T-helper 1 cell (primary cell): ENCODE measurements at places on chromosomes 12 and 14.

DNA sequence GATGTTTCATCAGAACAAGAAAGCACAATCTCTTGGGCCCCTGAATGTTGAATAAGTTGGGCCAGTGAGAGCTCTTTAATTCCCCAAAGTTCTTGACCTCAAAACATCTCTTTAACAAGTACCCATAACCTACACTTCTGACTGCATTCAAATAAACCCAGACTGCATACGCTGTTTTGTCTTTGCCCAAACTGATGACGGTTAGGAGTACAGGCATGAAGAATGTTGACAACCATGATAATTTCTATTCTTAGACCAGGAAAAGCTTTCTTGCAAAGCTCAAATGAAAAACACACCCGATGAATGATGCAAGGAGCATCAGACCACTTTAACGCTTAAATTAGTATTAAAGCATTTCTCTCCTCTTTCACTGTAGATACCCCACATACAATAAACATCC, 11.7 kb upstream of the RAB3IP start:
- DNase-seq = no peak

- DNase-seq = no peak
Observed at GRCh38 chr12:121124402-121125109, 8.1 kb upstream of the P2RX7 start.

GRCh38 chr14:68546839-68547238, 246.0 kb downstream of the ZFP36L1 start:
- DNase-seq = no peak

- DNase-seq = no peak
Observed at GRCh38 chr12:39588348-39588747, 31.3 kb downstream of the ABCD2 start.

GRCh38 chr12:118548887-118549509, 172.6 kb downstream of the SUDS3 start:
- no peak for DNase-seq

- DNase-seq = no peak
Observed at GRCh38 chr14:24237463-24237955, 4.8 kb downstream of the GMPR2 start.

- no peak for DNase-seq
Observed at GRCh38 chr14:87784386-87784785, 208.6 kb downstream of the GALC start.

- DNase-seq = no peak
Observed at GRCh38 chr14:55752580-55753390, 172.8 kb downstream of the KTN1 start.

DNA sequence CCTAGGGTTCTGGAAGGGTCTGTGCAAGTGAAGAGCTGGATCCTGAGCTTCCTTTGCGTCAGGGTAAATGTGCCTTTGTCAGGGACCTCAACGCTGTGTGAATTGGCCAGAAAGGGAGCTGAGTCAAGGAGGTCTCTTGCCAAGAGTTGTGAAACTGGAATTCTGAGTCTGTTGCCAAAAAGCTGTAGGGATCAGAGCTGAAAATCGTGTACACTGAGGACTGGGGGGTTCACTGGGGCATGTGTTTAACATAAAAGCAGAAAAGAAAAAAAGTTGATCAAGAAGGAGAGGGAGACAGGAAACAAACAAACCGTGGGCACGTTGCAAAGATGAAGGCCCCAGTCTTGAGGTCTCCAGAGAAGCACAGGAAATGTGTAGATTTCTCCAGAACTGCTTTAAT, 1081.5 kb downstream of the VRK1 start:
- no peak for DNase-seq

GRCh38 chr14:19873178-19873577, 1.8 kb upstream of the OR4K2 start:
- no peak for DNase-seq

- DNase-seq = no peak
Observed at GRCh38 chr12:66944365-66944764, 265.5 kb upstream of the GRIP1 start.

DNA sequence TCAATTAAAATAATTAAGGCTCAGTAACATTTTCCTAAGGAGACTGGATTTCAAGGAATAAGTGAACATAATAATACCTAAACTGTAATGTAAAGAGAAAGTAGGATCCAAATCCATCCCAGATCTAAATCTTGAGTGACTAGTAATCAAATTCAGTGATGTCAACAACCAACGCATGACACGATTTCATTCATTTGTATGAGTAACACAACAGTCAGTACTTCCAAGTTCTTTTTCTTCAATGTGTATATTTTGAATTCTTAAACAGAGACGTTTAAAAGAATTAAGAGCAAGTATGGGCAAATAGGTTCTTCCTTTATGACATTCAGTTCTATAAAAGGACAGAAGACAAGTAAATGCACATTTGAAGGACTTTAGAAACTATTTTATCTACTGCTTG, 104.3 kb upstream of the CNTN1 start:
- DNase-seq = no peak

GRCh38 chr14:94278731-94279130, 14.3 kb downstream of the SERPINA10 start:
- DNase-seq = no peak

- DNase-seq = no peak
Observed at GRCh38 chr12:46489951-46490388, 117.4 kb upstream of the SLC38A2 start.

DNA sequence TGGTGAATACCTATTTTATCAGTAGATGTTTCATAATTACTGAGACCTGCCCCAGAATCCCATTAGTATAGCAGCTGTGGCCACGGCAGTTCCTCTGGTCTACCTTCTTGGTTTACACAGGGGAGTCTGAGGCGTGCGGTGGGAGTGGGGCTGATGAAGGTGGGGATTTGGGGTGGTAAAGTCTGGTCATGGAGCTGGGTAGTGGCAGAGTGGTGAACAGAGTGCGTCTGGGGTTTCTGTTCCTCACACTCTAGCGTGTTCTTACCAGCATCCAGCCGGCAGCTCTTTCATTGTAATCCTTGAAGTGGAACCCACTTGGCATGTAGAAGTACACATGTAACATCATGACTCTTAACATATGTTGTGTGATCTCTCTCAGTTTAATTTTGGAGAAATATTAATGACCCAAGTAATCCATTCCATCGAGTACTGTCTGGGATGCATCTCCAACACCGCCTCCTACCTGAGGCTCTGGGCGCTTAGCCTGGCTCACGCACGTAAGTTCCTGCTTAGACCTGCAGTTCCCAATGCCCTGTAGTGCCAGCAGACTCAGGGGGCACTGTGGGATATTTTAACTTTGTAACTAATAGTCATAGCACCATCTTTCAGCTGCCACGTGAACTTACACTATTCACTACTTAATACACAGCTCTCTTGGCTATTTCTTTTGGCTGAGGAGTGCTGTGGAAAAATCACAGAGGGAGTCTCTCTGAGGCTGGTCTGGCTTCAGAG, 7.9 kb upstream of the DNAH10 start:
- no peak for DNase-seq

GRCh38 chr12:83827193-83827592, 1085.4 kb downstream of the SLC6A15 start:
- no peak for DNase-seq

DNA sequence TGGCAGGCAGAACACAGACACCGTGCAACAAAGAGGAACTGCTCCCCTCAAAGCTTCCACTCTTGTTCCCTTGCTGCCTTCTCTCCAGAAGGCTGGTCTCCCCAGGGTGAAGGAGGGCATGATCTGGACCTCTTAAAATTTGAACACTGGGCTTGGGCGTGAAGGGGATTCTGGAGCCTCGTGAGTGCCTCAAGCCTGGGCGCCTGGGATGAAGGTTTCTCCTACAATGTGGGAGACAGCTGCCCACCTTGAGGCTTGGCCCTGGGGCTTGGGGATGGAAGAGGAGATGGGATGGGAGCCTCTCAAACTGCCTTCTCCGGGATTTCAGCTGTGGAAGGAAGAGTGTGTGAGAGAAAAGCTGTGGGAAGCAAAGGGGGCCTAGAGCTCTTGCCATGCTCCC, 7.8 kb upstream of the RIN3 start:
- no peak for DNase-seq

- DNase-seq = no peak
Observed at GRCh38 chr12:57223191-57224165, 6.0 kb upstream of the SHMT2 start.

DNA sequence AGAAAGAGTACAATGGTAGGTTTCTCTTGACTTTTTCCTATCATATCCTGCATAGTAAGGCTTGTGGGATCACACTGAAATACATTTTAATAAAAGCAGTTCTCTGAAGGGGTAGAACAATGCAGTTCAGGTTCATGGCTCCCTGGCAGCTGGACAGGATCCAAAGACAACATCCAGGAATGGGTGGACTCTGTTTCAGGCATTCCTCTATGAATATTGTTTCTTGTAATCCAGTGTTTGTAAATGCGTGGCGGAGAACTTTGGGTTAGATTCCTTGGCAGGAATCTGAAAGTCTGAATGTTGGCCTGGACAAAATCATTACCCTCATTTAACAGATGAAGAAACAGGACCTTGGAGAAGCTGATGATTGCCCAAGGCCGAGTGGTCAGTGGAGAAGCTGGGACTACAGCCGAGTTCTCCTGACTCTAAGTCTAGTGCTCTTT, 43.5 kb downstream of the SYNE2 start:
- DNase-seq = no peak

DNA sequence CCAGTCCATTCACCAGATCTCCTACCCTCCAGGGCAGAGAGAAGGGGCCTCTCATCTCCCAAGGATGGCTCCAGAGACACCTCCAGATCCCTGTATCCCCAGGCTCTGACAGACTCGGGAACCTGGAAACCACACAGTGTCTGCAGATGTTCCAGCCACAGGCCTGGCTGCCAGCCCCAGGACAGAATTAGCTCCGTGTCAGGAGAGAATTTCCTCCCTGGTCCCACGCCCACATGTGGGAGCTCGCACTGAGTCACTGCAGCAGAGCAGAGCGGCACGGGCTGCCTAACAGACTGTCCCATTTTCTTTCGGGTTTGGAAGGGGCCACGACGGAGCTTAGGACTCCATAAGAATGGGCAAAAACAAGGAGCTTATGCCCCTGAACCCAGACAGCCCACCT, 33.6 kb downstream of the CMKLR1 start:
- no peak for DNase-seq

DNA sequence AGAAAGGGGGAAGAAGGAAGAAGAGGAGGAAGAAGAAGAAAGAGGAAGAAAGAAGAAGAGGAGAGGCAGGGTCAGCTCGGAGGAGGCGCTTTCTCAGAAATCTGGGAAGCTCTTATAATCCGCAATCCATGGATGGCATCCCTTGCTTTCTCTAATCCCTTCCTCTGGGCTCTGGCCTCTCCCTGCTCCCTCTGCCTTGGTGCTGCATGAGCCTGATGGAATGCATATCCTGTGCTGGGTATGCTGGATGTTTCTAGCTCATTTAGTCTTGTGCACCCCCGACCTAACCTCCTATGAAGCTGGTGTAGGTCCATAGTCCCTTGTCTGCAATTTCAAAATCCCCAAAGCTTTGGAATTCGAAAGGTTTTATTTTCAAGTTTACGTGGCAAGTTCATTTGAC, 94.2 kb upstream of the MYL2 start:
- DNase-seq = no peak

DNA sequence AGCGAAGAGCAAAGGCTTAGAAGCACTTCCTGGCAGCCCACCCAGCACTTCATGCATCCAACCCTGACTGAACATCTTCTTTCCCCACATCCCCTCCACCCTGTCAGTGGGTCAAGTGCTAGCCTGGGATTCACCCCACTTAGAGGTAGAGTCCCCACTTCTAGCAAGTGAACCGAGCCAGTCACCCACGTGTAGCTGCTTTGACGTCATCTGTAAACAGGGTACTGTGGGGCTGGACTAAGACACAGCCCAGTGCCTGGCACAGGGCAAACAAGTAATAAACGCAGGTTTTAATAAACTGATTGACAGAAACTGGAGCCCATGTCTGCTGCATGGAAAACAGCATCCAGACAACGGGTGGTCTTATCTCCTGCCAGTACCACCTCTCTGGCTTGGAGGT, 61.7 kb downstream of the ITPK1 start:
- no peak for DNase-seq

GRCh38 chr14:74019408-74020137, 424 bp downstream of the BBOF1 start:
- DNase-seq = no peak

GRCh38 chr12:68468036-68468435, 135.9 kb upstream of the MDM1 start:
- DNase-seq = no peak

- DNase-seq = no peak
Observed at GRCh38 chr12:45279931-45280830, 64.3 kb downstream of the ANO6 start.

- DNase-seq = no peak
Observed at GRCh38 chr12:25949343-25949742, 9.1 kb upstream of the RASSF8 start.

GRCh38 chr12:54160769-54161480, 27.9 kb downstream of the SMUG1 start:
- DNase-seq = no peak

- no peak for DNase-seq
Observed at GRCh38 chr12:96810477-96810876, 96.6 kb upstream of the NEDD1 start.

- no peak for DNase-seq
Observed at GRCh38 chr12:1924996-1925683, 6.7 kb upstream of the CACNA2D4 start.

GRCh38 chr12:108640802-108641445, 7.2 kb upstream of the SELPLG start:
- no peak for DNase-seq

- no peak for DNase-seq
Observed at GRCh38 chr12:88958946-88959345, 378.7 kb upstream of the KITLG start.

DNA sequence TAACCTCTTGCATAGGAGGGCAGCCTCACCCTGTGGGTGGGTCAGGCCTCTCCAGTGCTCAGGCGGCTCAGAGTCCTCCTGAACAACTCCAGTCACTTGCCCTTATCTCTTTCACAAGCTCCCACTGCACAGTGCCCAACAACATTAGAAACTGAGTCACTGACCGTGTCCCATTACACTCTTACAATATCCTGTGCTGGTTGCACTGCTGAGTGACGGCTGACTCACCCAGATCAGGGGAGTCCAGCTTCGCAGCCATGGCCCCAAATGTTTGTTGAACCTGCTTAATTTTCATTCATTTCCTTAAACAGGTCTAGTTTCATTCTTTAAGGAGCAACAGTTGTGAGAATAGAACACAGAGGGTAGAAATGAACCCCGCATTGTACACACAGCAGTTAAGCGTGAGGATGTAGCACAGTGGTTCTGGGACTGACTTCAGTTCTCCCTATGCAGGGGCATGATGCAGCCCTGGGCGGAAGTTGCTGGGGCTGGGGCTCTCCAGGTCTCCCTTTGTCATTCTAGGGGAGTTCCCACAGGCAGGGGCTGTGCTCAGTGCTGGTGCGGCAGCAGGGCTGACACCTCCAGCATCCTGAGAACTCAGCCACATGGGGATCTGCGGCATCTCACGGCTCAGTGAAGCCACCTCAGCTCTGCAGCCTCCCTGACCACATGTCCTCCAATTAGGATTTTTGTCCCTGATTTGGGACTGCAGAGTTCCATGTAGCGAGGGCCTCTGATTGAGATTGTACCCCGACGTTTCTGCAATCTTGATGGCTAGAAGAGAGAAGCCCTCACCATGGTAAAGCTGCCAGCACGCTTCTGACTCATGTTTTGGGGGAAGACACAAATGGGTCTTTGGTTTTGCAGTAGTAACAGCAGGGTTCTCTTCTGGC, 16.1 kb downstream of the GPR68 start:
- peak; percentile 69 for DNase-seq

- DNase-seq = no peak
Observed at GRCh38 chr14:55077170-55078151, 26.0 kb downstream of the MAPK1IP1L start.
